Fibroblast of skin of right biceps (primary cell): ENCODE measurements at places on chromosomes 12 and 14.

DNA sequence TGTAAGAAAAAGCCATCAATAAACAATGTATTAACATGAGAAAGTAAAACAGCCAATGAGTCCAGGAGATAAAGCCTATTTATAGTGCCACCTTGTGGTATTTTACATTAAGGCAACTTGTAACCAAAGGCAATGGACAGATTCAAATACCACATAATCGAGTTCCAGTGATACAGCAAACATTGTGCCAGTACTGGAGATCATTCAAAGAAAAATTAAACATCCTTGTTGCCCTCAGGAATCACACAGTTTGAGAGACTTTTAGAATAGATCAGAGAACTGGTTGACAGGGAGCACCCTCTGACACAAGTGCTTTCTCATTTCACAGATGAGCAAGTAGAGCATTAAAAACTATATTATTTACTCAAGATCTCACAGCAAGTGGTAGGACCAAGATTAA is 98.1 kb downstream of the DDHD1 start:
- DNase-seq = peak; percentile 58

- DNase-seq = no peak
These were observed 11.1 kb upstream of the CMAS start for GRCh38 chr12:22034709-22035506.

DNA sequence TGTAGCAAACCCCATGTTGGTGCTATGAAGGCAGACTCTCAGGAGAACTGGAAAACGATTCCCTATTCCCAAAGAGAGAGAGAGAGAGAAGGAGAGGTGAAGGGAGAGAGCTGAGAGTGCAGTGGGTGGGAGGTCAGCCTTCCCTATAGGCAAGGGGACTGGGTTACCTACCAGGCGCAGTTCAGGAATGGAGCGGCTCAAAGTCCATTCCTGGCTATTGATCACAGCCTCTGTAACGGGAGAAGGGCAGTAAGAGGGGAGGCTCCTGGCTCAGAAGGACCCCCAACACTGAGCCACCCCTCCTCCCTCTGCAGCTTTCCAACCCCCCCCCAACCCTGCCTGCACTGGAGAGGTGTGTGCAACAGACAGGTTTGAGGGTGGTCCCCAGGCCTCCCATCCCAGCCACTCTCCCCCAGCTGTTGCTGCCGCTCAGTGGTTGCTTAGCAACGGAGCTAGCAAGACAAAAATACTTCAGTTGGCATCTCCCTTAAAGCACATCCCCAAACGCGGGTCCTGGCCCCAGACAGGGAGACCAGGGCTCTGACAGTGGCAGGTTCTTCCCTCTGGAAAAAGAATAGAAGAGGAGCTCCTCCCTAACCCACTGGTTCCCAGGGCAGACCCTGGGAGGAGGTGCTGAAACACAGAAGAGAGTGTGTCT is 3.2 kb downstream of the AGAP2 start:
- no peak for DNase-seq

GRCh38 chr12:104448451-104448850 is 8.3 kb upstream of the CHST11 start:
- DNase-seq = no peak

DNA sequence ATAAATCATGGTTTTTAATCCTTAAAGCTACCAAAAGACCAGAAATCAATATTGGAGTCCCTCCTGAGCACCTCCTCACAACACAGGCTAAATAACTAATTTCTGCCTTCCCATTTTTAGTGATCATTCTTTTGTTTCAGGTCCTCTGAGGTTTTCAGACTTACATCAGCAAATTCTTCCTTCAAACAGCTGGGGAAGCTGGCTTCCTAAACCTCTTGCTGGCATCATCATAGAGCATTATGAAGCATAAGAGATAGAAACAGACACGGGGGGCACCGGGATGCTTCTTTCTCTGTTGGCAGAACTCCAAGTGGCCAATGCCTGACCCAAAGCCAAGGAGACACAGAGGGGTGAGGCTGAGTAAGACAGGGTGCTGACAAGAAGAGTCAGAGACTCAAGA is 47.9 kb upstream of the DBX2 start:
- no peak for DNase-seq

DNA sequence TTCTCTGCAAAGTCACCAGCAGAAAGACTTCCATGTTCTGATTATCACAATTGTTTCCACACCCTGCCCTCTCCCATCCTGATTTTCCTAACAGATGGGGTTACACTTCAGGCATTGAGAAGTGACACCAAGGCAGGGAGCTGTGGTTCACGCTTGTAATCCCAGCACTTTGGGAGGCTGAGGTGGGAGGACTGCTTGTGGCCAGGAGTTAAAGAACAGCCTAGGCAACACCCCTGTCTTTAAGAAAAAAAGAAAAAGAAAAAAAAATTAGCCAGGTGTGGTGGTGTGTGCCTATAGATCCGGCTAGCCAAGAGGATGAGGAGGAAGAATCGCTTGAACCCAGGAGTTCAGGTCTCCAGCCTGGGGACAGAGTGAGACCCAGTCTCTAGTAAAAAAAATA is 5.2 kb downstream of the PPP1CC start:
- DNase-seq = no peak
